Bronchial epithelial cell (primary cell): ENCODE measurements at places on chromosomes 11 and 22. TPM values are rescaled to one million over a fixed set of nuclear protein-coding genes. Genes with fewer than 3 reads are reported as not detected.

The OR4D5 gene
- not detected in 2 replicates for total RNA-seq

- DNase-seq, result no peak
These were observed 50.4 kb upstream of the RAB1B start for GRCh38 chr11:66218036-66218435.

DNA sequence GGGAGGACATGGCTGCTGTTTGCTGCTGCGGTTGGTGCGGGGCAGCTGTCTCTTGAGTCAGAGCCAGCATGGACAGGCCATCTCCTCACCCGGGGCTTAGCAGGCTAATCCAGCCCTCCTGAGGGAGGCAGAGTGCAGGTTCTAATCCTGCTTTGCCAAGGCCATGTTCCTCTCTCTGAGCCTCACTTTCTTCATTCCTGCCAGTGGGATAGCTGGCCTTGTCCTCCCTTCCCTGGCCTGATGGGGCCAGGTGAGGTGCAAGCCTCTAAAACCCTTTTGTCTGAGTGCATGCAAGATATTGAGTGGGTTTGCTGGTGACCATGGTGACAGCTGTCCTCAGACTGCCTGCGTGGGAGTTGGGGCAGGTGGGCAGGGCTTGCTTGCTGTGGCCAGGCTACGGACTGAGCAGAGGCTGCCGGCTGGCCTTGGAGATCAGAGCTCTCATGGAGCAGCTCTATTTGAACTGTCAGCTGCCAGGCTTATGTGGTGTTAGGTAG is 3.6 kb downstream of the USP35 start:
- no peak for DNase-seq

DNA sequence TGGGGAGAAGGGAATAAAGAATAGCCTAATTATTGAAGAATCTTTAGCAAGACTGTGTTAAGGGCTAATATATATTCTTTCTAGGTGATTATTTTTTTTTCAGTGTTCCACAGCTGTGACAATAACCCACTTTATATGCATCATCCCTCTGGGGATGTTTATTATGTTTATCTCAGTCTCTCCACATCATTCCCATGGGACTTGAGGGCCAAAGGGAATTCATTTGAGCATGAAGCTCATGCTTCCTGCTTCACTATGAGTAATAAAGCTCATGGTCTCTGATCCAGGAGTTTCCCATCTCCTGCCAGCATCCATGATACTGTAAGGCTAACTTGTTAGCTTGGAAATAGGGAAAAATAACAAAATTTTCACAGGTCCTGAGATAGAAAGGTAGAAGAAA is 1888.4 kb downstream of the LRRC4C start:
- DNase-seq, result no peak

DNA sequence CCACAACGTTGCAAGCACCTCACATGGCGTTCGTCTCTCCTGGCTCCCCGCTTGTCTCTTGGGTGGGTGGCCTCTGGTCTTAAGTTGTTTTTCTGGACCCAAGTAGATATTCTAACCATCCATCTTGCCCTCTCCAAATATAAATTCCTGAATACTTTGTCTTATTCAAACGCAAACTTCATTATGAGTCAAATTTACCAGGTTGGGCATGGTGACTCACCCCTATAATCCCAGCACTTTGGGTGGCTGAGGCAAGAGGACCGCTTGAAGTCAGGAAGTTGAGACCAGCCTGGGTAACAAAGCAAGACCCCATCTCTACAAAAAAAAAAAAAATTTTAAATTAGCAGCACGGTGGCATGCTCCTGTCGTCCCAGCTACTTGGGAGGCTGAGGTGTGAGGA is 5.1 kb upstream of the IGSF9B start:
- peak; percentile 13 for DNase-seq

GRCh38 chr22:36386351-36386899 is 1.3 kb downstream of the MYH9 start:
- DNase-seq, result no peak

DNA sequence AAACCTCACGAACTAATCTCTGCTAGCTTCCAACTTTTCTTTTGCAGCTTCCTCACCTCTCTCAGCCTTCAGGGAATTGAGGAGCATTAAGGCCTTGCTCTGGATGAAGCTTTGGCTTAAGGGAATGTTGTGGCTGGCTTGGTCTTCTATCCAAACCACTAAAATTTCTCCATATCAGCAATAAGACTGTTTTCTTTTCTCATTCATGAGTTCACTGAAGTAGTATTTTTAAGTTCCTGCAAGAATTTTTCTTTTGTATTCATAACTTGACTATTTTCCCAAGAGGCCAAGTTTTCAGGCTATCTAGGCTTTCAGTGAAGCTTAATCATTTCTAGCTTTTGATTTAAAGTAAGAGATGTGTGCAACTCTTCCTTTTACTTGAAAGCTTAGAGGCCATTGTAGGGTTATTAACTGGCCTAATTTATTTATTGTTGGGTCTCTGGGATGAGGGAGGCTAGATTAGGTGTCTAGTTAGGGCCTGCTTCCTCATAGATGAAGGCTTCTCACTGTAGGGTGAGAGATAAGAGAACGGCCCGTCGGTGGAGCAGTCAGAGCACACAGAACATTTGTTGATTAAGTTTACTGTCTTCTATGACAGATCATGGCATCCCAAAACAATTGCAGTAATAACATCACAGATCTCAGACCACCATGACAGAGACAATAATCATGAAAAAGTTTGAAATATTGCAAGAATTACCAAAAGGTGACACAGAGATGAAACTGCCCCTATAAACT is 33.2 kb downstream of the CSF2RB start:
- no peak for DNase-seq

GRCh38 chr11:11968511-11969280 is 39.7 kb downstream of the DKK3 start:
- no peak for DNase-seq

DNA sequence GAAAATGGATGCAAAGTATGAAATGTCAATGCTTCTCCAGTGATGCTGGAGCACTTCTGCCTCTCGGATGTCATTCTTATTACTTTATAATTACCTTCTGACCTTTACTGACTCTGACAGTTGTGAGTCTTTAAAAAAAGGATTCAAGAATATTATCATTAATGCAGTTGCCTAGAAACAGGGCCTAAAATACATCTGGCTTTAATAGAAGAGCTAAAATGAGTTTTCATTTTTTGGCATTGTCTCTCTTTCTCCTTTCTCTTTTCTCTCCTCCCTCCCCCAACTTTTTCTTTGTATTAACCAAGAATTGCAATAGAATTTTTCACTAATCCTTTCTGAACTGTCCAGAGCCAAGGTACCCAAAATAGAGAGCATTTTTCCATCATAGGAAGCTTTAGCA is 45.9 kb downstream of the FDX1 start:
- DNase-seq, result no peak

DNA sequence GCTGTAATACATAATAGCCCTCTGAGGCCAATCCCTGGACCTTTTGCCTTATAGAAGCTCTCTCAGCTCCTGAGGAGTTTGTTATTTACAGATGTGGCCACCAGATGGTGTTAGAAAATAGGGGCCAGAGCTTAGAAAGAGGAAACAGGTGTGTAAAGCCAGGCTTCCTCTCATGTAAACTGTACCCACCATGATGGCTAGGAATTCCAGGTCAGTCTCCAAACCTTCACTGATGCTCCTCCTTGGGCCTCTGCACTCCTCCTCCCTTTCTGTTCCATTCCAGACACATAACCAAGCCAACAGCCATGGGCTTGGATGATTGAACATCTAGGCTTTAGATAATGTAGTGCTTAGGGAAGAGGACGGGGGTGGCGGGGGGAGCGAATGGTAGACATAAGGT is 39.7 kb downstream of the USP35 start:
- peak; percentile 55 for DNase-seq

DNA sequence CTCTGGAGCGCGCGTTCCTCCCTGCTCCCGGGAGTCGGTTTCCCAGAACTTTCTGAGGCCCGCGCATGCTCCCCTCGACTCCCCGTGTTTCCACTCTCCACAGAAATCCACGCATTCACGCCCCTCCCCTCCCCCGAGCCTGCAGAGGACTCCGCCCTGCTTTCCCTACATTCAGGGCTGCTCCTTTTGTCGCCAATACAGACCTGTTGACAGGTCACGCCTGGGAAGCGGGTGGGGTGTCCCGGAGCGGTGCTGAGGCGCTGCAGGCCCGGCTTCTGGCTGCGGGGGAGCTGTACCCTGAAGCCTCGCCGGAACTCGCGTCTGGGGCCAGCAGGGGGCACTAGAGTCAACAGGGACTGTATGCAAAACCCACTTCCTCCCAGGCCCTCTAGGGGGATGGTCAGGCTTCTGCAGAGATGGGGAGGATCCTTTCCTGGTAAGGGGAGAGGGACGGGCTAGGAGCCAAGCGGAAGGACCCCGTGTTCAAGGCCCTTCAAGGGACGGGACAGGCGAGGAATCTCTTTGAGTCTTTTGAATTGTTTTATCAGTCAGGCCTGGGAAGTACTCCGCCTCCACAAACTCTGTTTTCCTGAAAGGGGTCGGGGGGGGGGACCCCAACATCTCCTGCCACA is at the start of gene PRAME:
TSS of gene PRAME (minus strand) at position 294 of the 632 bp plus-strand sequence. CDS start 2,433 bp downstream, outside the sequence.
- no peak for DNase-seq

The NXPE4 gene
- not detected in 2 replicates for total RNA-seq

DNA sequence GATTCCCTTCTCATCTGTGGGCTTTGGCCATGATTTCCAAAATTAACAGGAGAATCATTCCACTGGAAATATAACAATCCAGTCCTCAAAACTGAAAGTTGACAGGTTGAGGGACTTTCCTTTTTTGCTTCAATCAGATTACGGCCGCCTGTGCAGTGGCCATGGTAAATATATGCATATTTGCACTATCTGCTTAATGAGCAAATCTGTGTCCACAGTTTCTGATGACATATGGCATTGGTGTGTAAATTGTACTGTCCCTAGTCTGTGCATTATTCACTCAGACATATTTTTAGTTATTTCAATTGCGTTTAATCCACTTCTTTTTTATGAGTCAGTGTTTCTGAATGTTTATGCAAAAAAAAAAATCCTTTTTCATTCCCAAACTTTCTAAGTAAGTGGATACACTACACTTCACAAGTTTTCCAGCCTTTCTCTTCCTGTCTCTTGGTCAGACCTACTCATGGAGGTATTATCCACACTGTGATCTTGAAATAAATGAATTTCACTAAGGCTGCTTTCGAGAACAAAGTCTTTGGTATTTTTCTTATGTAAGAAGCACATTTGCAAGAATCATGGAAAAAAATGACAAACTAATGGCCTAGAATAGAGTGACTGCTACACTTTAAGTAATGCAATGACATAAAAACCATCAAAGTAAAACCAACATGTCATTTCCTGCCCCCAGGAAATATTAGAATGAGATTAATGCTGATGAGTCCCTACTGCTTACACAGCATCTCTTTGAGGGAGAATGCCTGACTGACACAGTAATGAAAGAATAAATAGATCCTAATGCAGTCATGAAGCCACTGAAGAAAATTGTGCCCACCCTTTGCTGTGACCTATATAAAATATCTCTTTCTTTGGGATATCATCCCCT is 76.4 kb upstream of the MTNR1B start:
- peak; percentile 21 for DNase-seq

GRCh38 chr11:66289548-66290329 is 796 bp upstream of the YIF1A start:
- no peak for DNase-seq

- no peak for DNase-seq
These were observed 12.5 kb upstream of the PDE2A start for GRCh38 chr11:72686639-72687220.

GRCh38 chr22:25845985-25846745 is 104.2 kb downstream of the MYO18B start:
- DNase-seq, result no peak

The HSCB gene
- total RNA-seq, result 12.5 and 24.7 TPM in 2 replicates

DNA sequence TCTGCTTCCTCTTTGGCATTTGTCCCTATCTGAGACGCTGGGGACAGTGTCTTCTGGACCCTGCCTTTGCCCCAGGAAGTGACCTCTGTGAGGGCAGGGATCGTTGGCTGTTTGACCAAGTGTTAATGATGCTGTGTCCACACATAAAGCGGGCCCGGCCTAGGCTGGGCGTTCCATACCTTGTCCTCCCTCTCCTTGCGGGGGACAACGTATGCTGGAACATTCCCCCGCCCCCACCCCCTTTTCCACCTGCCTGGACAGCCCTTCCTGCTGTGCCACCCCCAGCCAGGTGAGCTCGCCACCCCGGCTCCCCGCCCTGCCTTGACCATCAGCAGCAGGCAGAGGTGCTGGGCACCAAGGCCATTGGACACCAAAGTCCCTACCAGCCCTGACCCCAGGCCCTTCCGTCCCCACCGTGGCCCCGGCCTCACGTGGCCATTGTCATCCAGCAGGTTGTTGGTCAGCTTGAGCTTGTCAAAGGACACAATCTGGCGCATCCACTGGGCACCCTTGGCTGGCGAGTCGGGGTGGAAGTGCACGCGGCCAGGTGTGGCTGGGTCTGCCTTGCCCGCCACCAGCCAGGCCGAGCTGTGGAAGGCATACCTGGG is 4.1 kb upstream of the NUDT8 start:
- no peak for DNase-seq

The GGTLC2 gene
- not detected in 2 replicates for total RNA-seq
